ENCODE measurements at places on chromosomes 5 and 9.

GRCh38 chr5:175861337-175862130 lies 9.8 kb upstream of the CPLX2 start:
- DNase-seq = no peak

DNA sequence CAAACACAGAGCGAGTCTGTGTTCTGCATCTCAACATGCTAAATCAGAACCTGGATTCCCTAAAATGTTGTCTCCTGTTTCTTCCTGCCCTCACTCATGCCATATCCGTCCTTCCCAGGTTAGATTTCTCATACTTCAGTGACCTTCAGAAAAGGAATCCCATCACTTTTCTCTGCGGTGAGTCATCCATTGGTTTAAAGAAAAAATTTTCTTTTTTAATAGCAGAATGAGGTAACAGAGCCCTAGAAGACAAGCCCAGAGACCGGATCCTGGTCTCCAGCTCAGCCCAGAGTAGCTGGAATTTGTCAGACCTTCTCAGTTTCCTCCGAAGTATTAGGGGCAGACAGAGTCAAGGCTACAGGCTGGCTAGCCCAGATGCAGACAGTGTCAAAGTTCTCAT lies 143.2 kb upstream of the DMRT1 start:
- no peak for DNase-seq

- no peak for DNase-seq
Measured at GRCh38 chr9:87603854-87604490, 106.3 kb downstream of the DAPK1 start.

DNA sequence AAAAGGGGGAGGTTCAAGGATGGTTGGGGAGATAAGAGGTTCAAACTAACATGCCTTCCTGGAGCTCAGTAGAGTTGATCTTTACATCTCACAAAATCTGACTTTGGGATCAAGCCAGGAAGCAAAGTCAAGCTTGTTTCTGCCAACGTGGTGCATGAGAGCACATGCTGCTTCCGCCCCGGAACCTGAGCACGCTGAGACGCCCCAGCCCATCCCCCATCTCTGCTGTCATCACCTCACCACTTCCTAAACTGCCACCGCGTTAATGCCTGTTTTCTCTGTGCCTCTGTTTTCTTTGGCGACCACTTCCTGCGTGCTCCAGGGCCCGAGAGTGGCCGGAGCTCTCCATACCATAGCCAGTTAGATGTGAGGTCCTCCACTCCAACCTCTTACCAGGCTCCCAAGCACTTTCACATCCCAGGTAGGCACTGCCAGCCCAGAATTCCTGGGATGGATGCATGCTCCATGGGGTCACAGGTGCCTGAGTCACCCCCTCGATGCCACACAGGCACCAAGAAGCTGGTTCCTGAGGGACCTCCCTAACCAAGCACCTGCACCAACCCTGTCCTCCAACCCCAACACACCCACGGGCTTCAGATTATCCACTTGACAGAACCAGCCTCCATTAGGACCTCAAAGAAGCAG lies 31.2 kb upstream of the AFAP1L1 start:
- no peak for DNase-seq

- no peak for DNase-seq
Measured at GRCh38 chr9:113566016-113566711, 102.6 kb downstream of the RGS3 start.

GRCh38 chr9:69496846-69497450 lies 171.9 kb downstream of the ENTREP1 start:
- no peak for DNase-seq

DNA sequence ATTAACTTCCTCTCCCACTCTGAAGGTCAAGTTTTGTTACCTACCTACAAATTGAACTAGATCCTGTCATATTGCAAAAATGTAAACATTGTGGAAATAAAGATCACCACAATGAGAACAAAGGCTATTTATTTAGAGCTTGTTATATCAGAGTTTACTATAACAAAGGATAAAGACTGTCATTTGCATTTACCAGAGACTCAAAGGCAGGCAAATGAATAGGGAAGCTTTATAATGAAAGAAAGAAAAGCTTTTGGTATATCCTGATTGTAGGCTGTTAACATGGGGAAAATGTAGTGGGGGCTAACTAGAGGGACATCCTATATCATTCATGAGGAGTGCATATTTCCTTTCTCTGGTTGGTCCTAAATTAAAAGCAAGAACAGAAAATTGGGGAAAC lies 403.5 kb upstream of the TYRP1 start:
- DNase-seq = no peak

DNA sequence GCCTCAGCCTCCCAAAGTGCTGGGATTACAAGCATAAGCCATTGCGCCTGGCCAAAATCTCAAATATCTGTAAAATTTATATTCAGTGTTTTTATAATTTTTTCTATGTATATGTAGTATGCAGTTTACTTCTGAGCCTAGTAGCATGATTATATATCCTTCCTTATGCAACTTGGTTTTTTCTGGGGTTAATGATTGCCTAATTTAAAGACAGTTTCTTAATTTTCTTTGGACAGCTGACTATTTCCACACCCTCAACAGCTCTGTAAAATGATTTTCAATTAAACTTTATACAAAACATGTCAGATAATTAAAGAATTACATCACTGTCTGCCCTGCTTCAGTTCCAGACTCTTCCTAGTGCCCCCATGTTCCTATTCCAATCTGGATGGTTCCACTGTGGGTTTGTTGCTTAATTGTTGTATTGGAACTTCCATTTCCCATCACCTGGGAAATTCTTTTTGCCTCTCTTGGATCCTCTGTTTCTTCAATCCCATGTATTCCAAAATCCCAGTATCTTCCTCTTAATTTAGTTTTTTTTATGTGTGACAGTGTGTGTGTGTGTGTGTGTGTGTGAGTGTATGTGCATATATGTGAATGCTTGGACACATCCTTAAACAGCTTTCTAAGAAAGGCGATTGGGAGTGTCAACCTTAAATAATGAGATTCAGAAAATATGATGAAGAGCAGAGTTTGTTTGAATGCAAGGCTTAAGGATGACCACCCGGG lies 53.2 kb downstream of the C5orf22 start:
- no peak for DNase-seq

DNA sequence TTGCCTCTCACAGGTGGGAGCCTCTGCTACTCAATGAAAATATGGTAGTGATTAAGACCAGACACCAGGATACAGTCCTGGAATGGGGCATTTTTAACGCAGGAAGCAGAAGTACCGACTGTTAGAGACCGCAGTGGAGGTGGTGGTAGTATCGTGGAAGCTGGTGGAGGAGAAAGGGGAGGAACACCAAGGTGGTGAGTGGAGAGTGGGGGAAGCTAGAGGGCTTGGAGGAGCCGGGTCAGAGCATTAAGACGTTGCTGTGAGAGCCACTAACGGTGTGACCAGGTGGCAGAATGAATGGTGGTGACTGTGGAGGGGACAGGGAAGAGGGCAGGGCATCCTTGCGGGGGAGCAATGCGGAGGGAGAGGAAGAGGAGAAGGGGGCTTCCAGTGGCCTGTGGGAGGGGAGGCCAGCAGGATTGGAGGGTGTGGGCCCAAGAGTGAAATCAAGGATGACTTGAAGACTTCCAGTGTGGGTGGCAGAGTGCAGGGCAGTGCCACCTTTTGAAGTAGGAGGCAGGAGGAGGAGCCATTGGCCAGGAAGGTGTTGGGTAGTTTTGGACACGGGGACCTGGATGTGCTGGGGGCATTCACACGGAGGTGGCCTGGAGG lies 1.6 kb upstream of the UBAC1 start:
- no peak for DNase-seq

DNA sequence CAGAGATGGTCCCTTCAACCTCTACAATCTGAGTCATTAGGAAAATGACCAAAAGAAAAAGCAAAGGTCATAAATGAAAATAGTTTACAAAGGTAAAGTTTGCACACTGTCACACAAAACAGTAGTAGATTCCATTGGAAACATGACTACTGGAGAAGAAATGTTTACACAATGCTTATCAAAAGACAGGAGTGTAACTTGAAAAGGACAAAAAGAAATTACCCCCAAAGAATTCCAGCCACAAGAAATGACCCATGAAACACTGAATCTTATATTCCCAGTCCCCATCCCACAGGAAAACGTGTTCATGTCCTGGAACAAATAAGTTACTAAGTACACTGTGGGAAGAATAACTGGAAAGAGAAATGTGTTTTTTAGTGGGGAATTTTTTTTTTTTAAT lies 385.1 kb downstream of the SEMA5A start:
- DNase-seq = no peak

- DNase-seq = no peak
Measured at GRCh38 chr5:54990841-54991258, 5.5 kb upstream of the ESM1 start.

DNA sequence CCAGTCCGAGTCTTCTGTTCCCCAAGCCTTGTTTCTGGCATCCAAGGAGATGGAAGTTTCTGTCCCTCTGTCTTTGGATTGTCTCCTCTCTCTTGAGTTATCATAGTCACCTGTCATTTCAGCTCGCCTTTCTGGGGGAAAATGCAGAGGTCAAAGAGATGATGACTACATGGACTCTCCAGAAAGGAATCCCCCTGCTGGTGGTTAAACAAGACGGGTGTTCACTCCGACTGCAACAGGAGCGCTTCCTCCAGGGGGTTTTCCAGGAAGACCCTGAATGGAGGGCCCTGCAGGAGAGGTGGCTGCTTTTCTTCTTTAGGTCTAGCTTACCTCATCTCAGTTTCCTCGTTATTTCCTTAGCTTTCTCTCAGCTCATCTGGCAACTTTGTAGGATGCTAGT lies 25.1 kb downstream of the ERAP2 start:
- DNase-seq = no peak

DNA sequence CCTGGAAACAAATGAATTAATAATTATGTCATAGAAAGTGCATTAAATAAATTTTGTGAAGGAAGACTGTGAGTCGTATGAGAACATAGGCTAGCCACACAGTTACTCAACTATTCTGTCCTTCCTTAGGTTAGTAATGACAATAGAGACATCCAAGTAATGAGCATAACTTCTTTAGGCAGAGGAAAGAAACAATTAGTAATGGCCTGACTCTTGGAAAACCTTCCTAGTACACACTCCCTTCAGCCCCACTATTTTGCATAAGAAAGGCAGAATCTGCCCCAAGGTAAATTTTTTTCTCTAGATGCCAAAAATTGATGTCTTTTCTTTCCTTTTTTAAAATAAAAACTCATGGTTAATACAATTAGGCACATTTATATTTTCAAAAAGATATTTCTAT lies 1619.0 kb upstream of the WWC1 start:
- no peak for DNase-seq

GRCh38 chr9:114387680-114388356 lies at the start of gene AKNA:
Gene AKNA (minus strand): TSS chr9:114387982. CDS start chr9:114381333, 6,649 bp downstream.
- no peak for DNase-seq

- DNase-seq = no peak
Measured at GRCh38 chr5:163162645-163163044, 274.8 kb upstream of the CCNG1 start.

DNA sequence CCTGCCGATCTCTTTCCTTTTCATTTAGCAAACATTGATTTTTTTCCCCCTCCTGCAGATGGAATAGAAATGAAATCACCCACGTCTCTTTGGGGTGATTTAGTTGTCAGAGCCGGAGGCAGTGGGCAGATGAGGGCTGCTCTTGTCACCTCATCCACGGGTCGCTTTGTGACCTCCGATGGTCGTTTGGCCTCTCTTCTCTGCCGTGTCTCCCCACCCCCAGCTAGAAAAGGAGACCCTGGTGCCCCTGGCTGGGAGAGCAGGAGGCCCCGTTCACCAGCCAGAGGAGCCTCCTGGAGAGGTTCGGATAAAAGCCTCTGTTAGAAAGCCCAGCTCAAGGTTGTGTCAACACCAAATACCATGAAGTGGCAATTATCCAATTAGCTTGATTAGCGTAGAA lies 21.6 kb upstream of the RXRA start:
- DNase-seq = no peak

DNA sequence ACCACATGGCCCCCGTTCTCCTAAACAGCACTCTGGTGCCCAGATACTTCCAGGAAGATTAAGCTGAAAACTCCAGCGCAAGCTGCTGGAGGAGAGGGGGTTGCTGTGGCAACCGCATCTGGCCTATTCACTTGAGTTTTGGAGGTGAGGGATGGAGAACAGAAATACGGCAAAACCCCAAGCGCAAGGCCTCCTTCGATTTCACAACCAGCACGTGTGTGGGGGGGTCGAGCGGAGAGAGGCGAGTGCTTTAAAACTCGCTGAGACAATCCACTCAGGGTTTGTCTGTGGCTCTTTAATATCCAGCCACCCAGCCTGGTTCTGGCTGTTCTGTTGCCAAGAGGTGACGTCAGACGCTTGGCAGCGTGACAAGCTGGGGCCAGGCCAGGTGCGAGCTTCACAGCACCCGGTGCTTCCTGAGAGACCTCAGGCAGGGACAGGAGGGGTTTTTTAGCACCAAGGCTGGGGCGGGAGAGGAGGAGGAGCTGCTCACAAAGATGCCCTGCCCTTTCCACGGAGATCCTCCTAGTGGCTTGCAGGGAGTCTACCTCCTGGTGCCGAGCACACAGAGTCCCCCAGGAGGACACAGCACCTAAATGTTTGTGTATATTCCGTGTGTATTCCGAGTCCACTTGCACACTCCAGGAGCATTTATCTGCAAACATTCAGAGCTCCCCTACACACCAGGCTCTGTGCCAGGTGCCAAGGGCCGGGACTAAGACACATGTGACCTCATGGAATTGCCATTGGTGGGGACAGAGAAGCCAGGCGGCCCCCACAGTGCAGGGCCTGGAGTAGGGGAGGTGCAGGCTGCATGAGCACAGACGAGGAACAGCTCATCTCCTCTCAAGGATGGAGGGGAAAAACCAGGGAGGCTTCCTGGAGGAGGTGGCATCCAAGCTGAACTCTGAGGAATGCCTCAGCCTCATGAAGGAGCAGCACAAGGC lies 194.6 kb downstream of the OLFM1 start:
- no peak for DNase-seq

- DNase-seq = no peak
Measured at GRCh38 chr5:88666761-88667495, 216.1 kb downstream of the MEF2C start.

DNA sequence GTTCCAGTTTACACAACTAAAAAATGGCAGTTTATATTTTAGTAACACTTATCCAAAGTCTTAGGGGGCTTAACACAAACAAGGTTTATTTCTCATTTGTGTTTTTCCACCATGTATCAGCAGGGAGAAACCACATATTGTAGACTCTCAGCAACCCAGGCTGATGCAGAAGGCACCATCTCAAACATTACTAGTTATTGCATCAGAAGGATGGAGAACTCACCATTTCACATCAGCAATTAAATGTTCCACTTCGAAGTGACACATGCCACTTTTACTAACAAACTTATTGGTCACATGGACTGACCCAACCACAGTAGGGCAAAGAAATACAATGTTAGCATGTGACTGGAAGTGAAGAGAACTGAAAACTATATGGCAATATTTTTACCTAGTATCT lies 22.5 kb upstream of the SMC2 start:
- DNase-seq = no peak

- no peak for DNase-seq
Measured at GRCh38 chr9:127541865-127542264, 70.2 kb upstream of the STXBP1 start.

DNA sequence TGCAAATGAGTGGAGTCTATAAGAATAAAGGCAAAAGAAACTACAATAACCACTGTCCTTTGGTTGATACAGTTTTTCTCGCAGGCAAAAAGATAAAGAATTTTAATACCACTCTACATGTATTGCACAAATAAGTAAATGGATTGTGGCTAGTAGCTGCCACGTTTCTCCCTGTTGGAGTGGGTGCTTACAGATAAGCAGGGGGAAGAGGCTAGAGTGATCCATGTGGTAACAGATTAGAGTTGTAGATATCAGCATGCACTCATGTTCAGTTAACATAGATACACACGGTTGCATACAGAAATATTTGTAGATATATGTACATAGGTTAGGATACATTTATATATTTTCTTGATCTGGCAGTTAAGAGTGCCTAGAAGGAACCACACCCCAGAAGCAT lies 179.5 kb downstream of the ARHGEF28 start:
- no peak for DNase-seq

GRCh38 chr9:128124873-128125579 lies 2.5 kb downstream of the PTGES2 start:
- DNase-seq = no peak

Data from GM12892 (cell line).